ENCODE measurements at places on chromosomes 16 and 17.
A peak's percentile ranks its signal among the peaks of the same experiment; 100 is the strongest.

DNA sequence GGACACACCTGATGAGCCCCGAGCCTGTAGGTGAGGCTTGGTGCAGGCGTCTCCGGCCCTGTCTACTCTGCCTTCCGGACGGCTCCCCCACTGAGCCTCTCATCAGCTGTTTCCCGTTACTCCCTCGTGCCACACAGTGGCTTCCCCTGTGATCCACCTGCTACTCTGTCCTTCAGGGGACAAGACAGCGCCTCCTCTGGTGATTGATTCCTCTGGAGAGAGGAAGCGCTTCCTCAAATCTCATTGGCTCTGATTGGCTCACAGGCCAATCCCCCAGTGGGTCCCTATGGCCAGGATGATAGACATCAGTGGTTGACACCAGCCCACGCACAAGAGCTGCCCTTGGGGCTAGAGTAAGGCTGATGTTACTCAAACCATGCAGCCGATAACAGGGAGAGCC lies 24.0 kb downstream of the RNF213 start:
- DNase-seq, result no peak

DNA sequence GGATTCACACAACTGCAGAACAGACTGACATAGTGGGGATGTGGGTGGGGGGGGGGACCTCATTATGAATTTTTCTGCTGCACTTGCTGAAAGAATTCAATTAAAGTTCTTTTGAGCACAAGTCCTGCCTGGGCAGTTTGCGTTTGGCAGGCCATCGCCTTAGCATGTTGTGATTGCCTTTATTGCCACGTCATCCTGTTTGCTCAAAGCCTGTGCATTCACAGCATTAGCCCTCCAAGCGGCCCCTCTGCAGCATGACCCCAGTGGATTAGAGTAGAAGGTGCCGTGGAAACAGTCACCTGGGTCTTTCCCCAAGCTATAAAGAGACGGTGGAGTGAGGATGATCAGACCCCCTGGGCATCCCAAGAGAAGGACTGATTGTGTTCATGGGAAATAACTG lies 17.2 kb downstream of the MSI2 start:
- DNase-seq, result no peak

DNA sequence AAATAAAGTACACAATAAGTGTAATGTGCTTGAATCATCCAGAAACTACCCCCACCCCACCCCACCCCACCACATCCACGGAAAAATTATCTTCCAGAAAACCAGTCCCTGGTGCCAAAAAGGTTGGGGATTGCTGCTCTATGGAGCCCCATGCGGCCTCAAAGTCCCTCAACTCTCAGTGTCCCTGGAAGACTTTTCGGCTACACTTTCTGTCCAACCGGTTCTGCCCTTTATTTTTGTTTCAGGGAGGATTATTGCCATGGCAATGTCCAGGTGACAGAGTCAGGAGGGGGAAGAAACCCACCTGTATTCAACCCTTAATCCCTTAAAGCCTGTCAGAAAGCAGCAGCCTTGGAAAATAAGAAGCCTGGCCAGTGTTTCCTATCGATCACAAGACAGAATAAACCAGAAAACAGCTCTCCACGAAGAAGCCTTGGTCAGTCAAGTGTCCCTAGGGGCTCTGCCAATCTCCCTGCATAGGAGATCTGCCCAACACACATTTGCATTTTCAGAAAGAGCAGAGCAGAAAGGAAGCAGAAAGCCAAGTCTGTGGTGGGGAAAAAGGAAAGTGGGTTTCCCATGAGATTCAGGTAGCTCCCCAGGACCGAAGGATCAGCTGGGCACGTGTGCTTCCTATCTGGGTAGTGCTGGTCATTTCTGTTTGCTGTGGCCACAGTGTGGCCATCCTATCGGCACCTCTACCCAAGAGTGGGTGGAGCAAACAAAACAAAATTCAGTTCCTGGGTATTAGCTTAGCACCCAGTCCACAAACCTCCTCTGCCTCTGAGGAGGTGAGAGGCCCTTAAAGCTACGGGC lies 342.7 kb downstream of the SOX9 start:
- no peak for DNase-seq

- DNase-seq, result peak; percentile 20
Measured at GRCh38 chr17:28041844-28042656, 427 bp upstream of the NLK start.

DNA sequence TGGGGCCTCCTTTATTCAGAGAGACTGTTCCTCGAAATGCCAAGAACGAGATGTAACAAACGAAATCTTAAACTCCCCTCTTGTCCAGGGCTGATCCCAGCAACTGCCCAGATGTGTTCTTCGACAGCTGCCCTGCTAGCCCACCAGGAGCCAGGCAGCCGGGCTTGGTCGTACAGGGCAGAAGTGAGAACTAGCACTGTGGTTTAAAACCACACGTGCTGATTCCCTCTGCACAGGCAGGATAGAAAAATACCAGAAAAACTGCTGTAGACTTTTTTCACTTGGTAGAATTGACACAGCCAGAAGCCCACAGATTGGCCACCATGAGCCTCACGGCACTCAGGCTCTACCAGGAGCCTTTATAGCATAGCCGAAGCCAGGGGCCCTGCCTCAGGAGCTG lies 33.1 kb downstream of the PLD6 start:
- DNase-seq, result no peak

DNA sequence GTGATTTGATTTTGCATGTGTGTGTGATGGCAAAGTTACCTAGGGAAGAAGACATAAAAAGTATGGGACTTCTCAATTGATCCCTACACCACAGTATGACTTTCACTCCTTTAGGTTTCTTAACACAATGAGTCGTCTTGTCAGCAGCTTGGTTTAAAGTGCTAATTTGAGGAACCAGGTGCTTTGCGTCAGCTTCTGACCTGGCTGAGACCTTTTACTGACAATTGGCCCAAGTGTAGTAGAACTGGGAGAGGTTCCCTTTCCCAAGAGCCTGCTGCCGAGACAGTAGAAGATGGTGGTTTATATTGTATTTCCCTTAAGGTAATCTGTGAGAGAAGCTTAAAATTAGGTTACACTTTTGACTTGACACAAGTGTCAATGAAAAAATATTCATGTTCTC lies 54.9 kb downstream of the LDHD start:
- no peak for DNase-seq

- DNase-seq, result no peak
Measured at GRCh38 chr17:80419255-80419654, 4.3 kb downstream of the ENDOV start.

DNA sequence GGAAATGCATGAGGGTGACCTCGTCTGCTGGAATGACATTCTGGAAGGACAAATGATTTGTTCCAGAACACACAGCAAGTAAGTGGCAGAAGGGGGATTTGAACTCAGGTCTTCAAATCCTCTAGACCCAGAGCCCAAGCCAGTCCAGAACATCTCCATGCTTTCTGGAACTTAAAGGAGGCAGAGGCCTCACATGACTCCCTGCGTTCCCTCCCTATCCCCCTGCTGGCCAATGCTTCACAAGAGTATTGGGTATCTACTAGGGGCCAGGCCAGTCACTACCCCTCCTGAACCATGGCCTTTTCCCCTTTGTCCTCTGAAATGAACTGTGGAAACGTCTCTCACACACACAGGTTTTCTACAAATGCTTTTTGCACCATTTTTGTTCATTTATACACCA lies 7.6 kb upstream of the BEAN1 start:
- DNase-seq, result no peak

- DNase-seq, result no peak
Measured at GRCh38 chr17:66281661-66282369, 20.6 kb upstream of the PRKCA start.

DNA sequence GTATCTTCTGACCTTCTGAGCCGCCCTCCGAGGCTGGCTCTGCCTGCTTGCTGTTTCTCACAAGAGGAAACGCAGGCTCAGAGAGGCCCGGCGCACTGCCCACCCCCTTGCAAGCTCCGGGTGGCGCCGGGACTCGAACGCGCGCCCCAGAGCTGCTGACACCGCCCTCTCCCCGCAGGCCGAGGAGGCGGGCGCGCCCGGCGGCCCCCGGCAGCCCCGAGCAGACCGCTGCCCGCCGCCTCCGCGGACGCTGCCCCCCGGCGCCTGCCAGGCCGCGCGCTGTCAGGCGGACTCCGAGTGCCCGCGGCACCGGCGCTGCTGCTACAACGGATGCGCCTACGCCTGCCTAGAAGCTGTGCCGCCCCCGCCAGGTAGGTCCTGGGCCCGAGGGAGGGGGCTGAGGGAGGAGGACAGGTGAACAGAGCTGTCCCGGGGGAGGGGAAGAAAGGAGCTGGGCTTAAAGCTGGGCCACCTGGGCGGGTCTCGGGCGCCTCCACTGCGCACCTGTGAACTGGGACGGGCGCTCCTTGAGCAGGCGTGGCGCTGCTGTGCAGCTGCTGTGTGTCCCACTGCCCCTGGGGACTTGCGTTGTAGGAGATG lies 18.2 kb downstream of the WFDC1 start:
- DNase-seq, result no peak

DNA sequence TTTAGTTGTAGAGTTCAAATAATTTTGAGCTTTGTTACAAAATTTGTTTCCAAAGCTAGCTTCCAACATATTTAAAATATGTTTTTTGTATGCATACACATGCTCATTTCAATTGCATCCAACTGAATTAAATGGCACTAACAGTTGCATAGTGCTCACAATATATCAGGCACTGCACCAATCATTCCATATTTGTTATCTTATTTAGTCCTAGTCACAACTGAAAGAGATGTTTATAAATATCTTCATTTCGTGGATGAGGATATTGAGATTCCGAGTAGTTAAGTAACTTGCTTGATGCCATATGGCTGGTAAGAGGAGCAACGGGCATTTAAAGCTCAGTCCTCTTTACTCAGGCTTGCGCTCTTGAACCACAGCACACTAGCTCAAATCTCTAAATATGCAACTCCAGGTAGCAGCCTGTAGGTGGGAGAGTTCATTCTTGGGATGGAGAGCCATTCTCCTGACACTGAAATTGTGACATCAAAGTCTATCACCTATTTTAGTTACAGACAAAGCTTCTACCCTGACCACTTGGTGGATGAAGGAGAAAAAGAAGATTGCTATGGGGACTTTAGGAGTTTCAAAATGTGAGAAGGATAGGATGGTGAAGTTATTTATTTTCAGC lies 118.0 kb upstream of the CA10 start:
- no peak for DNase-seq

GRCh38 chr17:18321309-18321708 lies 6.2 kb downstream of the SMCR8 start:
- no peak for DNase-seq
